OCI-M1 (cell line): ENCODE measurements at places on chromosomes 4 and X.

- no peak for DNase-seq
Measured at GRCh38 chrX:14594521-14594920, 65.2 kb downstream of the GLRA2 start.

GRCh38 chr4:18435781-18436180 is 414.2 kb upstream of the LCORL start:
- no peak for DNase-seq

- peak; percentile 62 for DNase-seq
Measured at GRCh38 chrX:38717871-38718270, 83.4 kb upstream of the MID1IP1 start.

- DNase-seq, result no peak
Measured at GRCh38 chr4:70402762-70403161, 5.0 kb downstream of the OPRPN start.

GRCh38 chr4:165813606-165814005 is 59.4 kb upstream of the TLL1 start:
- no peak for DNase-seq

GRCh38 chr4:100348473-100348872 is 158.2 kb upstream of the DDIT4L start:
- peak; percentile 84 for DNase-seq

- DNase-seq, result no peak
Measured at GRCh38 chr4:33886356-33886755, 2358.0 kb downstream of the ARAP2 start.
